Amniotic stem cell (primary cell): ENCODE measurements at places on chromosomes 3 and 15.

DNA sequence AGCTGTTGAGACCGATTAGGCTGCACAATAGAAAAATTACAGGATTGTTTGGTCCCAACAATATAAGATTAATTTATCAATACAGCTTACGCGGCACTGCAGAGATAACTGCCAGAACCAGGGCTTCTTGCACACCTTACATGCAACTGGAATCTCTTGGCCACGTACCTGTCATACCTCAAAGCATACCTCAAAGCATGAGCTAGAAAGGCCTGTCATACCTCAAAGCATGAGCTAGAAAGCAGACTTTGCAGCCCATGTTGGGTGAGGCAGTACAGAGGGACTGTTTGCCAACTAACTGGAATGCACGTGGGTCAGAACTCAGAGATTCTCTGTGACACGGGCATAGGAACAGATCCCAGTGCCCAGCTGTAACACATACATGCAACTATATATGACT, 34.7 kb downstream of the NTRK3 start:
- DNase-seq: no peak

DNA sequence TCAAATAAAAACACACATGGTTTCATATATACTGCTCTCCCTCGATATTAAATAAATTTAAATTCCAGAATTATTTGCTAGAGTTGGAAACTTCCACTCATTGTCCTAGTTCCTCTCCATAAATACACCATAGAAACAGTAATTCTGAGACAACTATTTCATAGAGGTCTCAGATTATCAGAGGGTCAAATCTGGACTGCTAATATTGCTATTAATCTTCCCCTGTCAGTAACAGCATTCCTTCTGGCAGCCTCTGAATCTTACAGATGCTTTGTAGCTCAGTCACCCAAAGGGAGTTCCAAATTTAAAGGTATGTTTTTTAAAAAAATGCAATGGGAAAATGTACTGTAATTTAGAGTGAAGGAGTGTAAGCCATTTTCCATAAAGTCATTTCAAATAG, 428.8 kb downstream of the PYDC2 start:
- DNase-seq: no peak

DNA sequence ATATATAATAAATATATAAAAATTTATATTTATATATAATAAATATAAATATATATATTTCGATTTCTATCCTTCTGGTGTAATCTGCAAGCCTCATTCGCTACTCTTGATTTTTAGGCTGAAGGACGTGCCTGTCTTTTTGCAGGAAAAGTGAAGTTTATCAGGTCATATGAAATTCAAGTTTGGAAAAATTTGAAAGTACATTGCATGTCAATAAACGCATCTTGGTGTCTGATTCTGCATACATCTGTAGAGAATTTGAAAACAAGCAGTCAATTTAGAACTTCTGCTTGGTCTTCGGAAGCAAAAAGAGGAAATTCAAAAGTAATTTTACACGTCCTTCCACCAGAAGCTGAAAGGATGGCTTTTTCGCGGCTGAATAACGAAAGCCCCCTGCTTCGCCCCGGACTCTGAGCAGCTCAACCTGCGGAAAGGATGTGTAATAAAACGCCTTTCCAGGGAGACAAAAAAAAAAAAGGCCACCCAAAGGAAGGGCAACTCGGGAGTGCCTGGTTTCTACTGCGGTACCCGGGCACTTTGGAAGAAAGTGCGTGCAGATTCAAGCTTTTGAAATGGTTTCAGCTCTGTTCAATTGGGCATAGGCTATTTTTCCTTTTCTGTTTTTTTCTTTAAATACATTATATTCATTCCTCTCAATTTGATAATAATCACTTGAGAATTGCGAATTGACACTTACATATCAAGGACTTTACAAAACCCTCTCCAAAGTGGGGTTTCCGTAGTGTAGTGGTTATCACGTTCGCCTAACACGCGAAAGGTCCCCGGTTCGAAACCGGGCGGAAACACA, 1.5 kb upstream of the MYNN start:
- peak; percentile 57 for DNase-seq

DNA sequence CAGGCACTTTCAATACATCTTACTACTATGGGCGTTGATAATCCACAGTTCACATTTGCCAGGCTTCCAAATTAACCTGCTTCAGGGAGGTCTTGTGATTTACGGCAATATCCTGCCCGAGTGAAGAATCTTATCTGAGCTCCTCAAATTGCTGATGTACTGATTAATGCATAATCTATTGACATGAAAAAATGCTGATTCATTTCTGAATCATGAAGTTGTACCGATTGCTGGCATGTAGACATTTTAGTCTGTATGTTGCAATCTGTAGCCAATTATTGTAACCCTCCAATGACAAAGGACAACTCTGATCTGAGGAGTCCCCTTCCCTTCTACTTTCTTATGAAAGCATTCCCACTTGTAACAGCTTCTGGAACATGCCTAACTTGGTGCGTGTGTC, 97.2 kb downstream of the SEC22A start:
- no peak for DNase-seq

GRCh38 chr3:43879166-43879565, 188.4 kb downstream of the ABHD5 start:
- no peak for DNase-seq

DNA sequence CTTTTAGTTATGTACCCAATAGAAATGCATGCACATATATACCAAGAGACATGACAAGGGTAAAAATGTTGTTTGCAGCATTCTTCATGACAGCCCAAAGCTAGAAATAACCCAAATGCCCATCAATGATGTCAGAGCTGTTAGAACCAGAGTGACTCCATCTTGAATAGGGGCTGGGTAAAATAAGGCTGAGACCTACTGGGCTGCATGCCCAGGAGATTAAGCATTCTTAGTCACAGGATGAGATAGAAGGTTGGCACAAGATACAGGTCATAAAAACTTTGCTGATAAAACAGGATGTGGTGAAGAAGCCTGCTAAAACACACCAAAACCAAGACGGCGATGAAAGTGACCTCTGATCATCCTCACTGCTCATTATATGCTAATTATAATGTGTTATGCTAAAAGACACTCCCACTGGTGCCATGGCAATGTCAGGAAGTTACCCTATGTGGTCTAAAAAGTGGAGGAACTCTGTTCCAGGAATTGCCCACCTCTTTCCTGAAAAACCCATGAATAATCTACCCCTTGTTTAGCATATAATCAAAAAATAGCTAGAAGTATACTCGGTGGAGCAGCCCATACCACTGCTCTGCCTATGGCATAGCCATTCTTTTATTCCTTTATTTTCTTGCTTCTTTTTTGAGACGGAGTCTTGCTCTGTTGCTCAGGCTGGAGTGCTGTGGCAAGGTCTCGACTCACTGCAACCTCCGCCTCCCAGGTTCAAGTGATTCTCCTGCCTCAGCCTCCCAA, 32.9 kb downstream of the ZBTB11 start:
- no peak for DNase-seq

DNA sequence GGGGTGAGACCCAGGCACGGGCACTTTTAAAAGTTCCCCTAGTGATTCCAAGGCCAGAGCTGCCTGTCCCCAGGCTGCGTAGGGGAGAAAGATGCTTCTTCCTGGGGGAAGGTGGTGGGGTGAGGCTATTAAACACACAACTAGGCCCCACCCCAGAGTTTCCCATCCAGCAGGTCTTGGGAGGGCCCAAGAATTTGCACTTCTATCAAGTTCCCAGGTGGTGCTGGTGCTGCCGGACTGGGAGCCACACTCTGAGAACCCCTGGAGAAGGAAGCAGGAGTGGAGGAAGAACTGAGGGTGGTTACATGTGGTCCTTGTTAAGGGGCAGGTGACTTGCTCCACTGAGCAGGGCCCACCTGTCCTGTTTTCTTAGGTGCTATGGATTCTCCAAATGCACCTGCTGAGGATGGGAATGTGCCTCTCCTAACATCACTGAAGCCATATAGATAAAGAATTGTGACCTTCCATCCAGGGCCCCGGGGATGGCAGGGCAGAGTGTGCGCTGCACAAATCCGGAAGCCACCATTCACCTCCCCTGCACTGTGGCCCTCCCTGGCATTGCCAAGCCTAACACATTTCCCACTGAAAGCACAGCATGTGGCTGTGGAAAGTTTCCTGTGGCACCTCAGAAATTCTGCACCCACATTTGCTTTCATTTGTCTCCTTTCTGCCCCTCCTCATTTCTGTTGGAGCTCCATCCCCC, 111.5 kb upstream of the MEF2A start:
- no peak for DNase-seq
